ENCODE measurements at places on chromosomes 4 and X. TPM values are rescaled to one million over a fixed set of nuclear protein-coding genes. Genes with fewer than 3 reads are reported as not detected.

DNA sequence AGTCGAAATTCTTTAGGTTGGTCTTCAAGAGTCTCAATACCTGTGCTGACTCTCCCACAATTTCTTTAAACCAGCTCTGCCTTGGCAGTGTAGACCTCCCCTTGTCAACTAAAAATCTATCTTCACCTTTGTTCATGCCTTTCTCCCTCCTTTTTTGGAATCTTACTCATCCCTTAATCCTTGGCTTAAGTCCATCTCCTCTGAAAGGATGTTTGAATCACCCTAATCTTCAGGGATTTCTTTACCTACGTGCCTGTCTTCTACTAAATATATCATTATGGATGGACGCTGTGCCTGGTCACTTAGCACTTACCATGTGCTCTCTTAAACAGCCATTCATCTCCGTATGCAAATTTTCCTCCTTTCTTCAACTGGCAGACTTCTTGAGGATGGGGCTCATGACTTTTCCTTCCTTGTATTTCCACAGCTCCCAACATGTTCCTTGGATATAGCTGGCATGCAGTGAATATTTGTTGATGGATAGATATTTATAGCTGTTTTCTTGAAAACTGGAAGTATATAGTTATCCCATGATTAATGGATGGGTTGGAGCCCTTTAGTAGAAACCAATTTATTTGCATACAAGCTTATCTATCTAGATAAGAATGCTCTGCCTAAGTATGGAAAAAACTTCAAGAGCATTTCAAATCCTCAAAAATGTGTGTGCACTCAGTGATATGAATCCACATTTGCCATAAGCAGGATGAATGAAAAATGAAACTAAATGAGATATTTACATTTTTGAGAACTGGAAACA, 166.6 kb downstream of the SPRY1 start:
- DNase-seq = no peak

DNA sequence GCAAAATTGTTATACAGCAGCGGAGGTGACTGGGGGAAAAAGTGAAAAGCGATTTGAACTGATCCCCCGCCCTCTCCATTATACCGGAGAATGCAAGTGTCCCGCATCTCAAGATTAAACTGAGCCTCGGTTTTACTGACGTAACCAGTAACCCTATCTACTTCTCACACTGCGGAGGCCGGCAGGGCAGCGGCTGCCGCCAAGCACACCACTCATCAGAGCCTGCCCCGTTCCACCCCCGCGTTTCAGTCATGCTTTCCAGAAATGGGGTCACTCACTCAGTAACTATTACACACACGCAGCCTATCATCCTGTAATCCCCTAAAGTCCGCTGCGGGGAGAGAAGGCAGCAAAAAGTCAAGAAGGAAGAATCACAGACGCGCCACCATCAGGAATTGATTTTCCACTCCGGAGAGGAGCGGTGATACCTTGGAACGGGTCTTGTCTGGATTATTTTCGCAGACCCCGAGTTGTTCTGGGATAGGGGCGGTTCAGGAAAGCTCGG, 1.4 kb downstream of the RPS6KA3 start:
- DNase-seq = peak; percentile 28

DNA sequence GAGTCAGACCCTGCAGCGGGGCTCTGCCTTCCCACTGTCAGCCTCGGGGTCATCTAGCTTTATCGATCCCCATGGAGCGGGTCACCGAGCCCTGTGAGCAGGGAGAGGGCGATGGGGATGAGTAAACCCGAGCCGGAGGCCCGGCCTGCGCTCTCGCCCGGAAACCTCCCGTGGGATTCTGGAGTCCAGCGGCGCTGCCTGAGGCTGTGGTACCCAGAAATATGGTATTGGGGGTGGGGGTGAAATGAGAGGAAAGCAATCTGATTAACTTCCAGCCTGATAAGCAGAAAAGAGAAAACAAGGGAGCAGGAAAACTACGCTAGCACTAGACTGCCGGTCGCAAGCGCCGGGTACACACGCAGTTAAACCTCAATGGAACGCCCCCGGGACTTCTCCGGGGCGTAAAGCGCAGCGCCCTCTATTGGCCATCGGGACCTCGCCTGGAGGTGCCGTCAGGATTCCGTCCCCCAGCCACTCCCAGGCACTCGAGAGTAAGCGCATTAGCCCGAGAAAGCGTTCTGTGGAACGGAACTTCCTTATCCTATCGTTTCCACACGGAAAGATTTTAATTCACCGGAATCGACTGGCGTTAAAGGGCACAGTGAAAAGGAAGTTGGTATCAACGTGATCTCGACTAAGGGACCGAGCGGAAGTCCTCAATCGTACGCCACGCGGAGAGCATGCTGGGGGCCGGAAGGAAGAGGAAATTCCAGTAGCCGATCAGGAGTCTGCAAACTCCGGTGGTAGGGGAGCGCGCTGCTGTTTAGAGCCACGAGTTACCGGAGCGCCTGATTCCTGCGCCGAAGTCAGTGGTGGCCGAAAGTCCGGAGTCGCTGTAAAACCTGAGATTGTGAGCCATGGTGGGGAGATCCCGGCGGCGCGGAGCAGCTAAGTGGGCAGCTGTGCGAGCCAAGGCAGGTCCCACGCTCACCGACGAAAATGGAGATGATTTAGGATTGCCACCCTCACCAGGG, at the start of gene UTP3:
UTP3 (plus strand) TSS at position 712 of the 974 bp plus-strand sequence; CDS start at position 858, 146 bp downstream.
- DNase-seq = peak; percentile 91

DNA sequence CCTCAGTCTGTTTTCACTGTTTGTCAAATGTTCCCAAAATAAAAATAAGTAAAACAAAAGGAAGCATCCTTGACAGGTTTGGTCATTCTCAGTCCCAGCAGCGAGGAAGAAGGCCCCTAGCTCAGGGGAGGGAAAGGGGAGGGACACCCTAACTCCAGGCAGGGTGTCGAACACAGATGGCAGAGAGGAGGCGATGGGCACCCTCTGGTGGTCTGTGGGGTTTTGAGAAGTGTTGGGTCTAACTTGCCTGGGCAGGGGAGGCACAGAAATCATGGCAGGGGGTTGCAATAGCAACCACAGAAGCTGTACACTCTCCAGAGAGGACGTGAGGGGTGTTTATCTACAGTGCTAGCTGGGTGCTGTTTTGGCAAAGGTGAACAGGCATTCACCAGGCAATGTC, 229.8 kb upstream of the SFRP2 start:
- DNase-seq = no peak

DNA sequence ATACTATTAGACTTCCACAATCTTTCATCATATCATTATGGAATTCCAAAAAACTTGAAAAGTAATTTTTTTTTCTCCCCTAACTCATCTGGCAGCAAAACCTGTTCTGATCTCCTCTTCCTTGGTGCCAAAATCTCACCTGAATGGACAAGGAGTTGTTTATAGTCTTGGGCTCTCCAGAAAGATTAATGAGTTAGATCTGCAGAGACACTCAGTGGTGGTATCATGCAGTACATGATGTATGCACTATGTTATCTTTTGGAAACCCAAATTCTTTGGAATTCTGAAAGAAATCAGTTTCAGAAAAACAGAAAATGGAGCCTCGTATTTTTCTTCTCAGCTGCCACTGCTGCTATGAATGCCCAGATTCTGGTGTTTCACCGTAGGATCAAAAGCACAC, 11.7 kb downstream of the GPM6B start:
- no peak for DNase-seq

DNA sequence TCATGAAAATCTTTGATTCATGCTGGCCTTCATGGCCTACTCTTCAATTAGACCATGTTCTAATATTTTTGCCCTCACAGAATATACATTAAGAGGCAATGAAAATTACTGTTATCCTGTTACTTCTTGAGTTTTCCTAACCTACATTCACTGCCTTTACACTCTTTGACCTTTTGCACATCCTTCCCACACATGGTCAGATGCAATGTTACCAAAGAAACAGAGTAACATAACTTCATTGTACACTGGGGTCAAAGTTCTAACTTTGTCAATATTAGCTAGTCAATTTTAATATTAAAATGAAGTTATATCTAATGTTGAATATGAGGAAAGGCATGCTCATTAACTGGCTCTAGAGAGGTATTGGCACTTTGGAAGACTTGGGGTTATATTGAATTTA, 284.8 kb downstream of the TEX13C start:
- DNase-seq = no peak

DNA sequence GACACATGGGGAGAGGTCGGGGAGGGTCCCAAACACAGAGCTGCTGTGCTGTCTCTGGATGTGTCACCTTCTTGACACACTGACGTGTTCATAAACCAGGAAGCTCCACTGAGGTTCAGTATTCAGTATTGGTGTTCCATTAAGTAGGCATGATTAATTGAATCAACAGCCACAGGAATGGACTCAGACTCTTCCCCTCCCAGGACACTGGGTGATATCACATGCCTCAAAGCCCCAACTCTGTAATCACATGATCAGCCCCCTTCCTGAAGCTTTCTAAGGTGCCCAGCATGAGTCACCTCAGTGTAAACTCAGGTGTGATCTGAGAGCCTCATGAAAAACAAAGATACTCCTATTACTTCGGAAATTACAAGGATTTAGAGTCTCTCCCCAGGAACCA, 21.1 kb upstream of the HNRNPD start:
- no peak for DNase-seq

- no peak for DNase-seq
Measured at GRCh38 chr4:142683503-142683902, 162.6 kb downstream of the INPP4B start.

- no peak for DNase-seq
Measured at GRCh38 chr4:113974467-113974866, 5.0 kb downstream of the ARSJ start.

GRCh38 chrX:105876658-105877057, 54.3 kb downstream of the NRK start:
- DNase-seq = no peak

- DNase-seq = no peak
Measured at GRCh38 chrX:7552760-7553159, 290.2 kb upstream of the VCX start.

GRCh38 chr4:152563209-152563608, 27.3 kb upstream of the FBXW7 start:
- DNase-seq = no peak

- no peak for DNase-seq
Measured at GRCh38 chrX:1248331-1249061, 20.1 kb upstream of the CSF2RA start.

- DNase-seq = no peak
Measured at GRCh38 chr4:143411527-143412419, 75.1 kb downstream of the GAB1 start.

DNA sequence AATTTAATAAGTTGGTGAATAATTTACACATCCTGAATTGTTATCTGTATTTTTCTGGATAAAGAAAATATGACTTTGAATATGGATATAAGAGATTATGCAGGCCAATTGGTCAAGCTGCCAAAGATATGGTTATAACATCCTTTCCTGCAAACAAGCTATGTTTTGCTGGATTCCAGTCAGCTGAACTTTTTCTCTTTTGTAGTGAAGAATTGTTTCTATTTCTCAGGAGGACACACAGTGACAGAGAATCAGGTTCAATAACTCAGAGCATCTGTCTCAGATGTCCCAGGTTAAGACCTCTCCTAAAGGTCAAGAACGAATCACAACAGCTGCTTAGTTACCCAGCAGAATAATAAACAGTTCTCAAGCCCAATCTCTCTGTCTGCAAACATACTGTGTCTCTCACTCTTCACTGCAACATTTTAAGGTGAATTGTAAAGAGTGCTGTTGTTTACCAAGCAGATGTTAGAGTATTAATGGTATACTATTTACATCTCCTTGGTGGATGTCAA, 189.5 kb upstream of the ANKRD50 start:
- DNase-seq = no peak

GRCh38 chr4:151912632-151913031, 151.8 kb upstream of the GATB start:
- DNase-seq = no peak

DNA sequence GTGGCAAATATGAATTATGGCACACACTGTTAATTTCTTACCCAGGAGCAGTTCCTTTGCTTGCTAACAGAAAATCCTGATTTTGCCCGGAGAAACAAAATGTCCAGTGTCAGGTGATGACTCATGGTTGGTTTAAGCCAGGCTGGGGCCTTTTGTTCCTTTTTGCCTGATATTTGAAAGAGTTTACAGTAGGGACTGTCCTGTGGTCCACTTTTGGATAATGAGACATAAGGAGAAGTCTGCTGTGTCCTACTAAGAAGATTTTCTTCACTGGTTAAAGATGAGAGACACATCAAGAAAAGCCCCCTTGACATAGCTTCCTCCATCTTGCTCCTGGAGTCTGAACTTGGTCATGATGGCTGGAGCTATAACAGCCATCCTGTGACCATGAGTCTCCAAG, 12.1 kb upstream of the DRD5 start:
- DNase-seq = no peak

GRCh38 chr4:8729408-8730149, 137.0 kb downstream of the CPZ start:
- DNase-seq = no peak

- no peak for DNase-seq
Measured at GRCh38 chr4:151951671-151952050, 190.9 kb upstream of the GATB start.

DNA sequence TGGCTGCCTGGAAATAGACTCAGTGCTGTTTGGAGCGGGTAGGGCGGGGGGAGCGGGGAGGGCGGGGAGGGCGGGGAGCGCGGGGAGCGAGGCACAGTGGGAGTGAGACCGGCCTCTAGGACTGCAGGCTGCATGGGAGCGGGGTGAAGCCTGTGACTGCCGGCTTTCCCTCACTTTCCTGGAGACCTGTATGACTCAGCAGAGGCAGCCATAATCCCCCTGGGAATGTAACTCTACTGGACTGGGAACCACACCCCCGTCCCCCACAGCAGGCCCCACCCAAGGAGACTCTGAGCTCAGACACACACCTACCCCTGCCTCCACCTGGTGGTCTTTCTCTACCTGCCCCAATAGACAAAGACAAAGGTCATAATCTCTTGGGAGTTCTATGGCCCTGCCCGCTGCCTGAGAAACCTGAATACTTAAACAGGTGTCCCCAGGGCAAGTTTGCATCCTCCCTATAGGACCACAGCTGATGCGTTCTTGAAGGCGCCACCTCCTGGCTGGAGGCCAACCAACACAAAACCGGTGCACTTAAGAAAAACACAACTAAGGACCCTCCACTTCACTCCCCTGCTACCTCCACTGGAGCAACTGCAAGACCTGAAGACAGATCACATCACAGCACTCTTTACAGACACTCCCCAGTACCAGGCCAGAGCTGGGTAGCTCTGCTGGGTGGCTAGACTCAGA, 18.0 kb downstream of the HDAC8 start:
- no peak for DNase-seq

DNA sequence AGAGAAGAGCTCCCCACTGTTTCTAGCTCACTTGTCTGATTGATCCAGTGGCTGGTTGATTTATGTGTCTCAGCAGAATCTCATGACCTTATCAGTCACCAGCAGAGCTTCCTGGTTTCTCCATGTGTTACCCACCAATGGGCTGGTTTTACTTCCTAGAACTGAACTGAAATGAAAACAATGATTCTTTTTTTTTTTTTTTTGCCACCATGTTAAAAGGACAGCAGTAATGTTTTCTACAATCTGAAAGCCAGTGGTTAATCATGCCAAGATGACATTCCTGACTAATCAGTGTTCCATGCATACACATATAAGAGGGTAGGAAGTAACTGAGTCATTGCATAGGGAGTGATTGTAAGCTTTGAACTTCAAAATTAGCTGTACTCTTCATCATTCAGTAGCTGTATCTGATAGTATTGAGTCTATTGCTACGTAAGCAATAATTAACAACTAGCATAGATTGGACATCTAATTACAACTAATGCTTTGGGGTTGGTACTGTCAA, 67.7 kb downstream of the SLC4A4 start:
- no peak for DNase-seq

GYPA gene
- total RNA-seq = not detected

SMIM10 gene
- total RNA-seq = not detected

PAGE4 gene
- total RNA-seq = not detected

ASB12 gene
- not detected for total RNA-seq

SOX3 gene
- total RNA-seq = not detected

MAGEA10 gene
- not detected for total RNA-seq

ALB gene
- total RNA-seq = not detected

CETN2 gene
- 7.6 TPM for total RNA-seq
